Left lung (tissue), 14 donors: ENCODE measurements at places on chromosomes 4 and X. TPM values are rescaled to one million over a fixed set of nuclear protein-coding genes. Genes with fewer than 3 reads are reported as not detected.
A peak's percentile ranks its signal among the peaks of the same experiment; 100 is the strongest.

Gene DTHD1
- polyA plus RNA-seq = 5.0 TPM

Gene TMEM271
- not detected for polyA plus RNA-seq

Gene STPG2
- polyA plus RNA-seq = 0.25 TPM

DNA sequence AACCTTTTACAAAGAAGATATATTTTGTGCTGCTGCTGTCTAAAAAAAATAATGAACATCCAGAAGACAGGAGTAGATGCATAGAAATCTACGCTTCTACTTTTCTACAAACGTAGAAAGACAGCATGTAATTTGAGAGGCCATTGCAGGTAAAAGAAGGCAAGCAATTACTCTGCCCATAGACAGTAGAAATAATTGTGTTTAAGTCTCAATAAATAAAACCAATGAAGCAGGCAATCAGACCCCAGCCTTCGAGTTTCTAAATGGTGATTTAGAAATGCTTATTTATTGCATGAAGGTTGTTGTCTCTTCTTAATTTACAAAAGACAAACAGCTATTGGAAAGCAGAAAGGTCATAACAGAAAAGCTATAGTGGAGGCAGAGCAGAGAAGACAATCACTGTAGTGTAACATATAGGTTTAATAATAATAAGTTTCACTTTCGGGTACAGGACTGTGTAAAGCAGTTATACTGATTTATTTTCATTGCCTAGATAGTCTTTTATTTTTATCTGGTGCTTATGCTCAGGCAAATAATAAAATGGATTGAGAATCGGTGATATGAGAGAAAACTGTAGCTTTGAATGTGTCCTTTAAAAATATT is 123.0 kb upstream of the TACR3 start:
- no peak for DNase-seq

DNA sequence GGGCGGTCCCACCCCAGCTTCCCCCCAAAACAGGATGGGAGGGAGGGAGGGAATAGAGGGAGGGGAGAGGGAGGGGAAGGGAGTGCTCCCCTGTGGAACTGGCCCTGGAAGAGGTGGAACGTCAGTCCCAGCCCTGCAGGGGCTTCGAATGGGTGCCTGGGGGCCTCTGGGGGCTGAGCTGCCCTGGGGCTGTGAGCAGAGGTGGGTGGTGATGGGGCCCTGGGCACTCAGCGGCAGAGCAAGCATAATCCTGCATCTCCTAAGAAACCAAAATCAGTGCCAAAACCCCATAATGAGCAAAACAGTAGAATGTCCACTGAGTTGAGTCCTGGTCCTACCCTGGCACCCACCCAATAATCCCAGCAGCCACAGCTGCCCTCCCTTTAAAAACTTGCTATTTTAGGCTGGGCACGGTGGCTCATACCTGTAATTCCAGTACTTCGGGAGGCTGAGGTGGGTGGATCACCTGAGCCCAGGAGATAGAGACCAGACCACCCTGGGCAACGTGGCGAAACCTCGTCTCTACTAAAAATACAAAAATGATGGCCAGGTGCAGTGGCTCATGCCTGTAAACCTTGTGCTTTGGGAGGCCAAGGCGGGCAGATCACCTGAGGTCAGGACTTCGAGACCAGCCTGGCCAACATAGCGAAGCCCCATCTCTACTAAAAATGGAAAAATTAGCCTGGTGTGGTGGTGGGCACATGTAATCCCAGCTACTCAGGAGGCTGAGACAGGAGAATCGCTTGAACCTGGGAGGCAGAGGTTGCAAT is 11.1 kb downstream of the DOK7 start:
- DNase-seq = no peak

GRCh38 chr4:91758487-91758886 is 545.3 kb upstream of the GRID2 start:
- no peak for DNase-seq

DNA sequence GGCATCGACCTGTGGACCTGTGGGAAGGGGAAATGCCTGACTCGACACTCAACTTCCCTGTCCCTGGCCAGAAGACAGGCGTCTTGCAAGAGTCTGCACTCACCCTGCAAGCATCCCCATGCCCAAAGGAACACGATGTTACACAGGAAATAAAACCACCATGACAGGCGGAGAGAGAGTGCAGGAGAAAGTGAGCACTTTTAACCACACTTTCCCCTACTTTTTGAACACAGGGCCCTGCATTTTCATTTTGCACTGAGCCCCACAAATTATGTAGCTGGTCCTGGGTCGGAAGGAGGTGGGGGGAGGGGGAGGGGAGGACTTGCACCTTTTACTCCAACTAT is 13.8 kb upstream of the MAN2B2 start:
- DNase-seq = no peak

DNA sequence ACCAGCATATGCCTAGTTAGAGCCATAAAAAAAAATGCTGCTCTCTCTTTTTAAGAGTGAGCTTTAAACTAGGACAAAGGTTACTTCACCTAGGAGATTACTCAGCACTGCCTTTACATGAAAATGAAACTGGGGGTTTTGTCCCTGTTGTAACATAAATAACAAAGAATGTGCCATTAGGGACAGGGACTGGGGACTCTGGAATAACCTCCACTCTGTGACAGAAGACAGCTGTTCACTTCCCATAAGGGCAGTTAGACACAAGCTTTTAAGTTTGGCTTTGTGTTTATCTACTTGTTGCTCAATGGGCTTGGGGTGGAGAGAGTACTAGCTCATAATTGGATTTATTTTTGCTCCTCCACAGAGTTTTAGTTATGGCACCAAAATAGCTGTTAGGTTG is 11.9 kb downstream of the ENPEP start:
- peak; percentile 50 for DNase-seq
